ENCODE measurements at places on chromosomes 4 and X. TPM values are rescaled to one million over a fixed set of nuclear protein-coding genes. Genes with fewer than 3 reads are reported as not detected.

DNA sequence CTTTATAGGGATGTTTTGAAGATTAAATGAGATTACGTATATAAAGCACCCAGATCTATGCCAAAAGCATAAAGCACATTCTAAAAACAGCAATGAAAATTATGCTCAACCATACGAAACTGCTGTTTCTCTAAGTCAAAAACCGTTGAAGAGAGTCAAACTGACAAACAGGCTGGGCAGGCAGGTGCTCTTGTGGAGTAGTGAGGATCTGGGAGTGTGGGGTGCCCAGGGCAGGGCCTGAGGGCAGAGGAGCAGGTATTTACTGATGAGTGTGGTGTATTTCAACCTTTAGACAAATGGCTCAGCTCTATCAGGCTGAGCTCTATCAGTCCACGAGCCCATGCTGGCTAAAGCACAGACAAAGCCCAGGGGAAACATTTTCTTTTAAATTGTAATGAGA lies 40.4 kb downstream of the RELL1 start:
- no peak for DNase-seq

DNA sequence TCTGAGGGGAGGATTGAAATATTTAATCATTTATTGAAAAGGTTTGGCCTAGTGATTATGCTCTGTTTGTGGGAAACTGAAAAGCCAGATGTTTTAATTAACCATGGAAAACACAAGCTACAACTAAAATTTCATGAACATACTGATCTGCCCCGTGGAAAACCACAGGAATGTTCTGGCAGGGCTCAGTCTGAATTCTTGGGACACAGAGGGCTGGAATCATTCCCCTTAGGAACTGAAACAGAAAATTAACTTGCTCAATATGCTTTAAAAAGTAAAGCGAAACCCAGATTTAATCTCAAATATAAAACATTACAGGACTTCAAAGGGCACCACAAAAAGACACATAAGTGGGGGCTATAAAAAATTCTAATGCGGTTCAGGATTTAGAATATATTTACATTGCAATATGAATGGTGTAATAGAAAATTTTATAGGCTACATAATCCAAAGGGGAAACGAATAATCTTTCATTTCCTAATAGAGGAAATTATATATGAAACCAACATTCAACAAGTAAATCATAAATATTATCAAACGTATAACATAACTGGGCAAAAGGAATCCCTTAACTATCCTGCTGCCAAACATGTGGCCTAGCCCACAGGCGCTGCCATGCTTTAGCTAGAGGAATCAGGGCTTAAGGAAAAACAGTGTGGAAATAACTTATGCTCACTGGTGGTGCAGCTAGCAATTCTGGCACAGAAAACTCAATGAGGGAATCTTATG lies 70.9 kb downstream of the APBB2 start:
- no peak for DNase-seq

DNA sequence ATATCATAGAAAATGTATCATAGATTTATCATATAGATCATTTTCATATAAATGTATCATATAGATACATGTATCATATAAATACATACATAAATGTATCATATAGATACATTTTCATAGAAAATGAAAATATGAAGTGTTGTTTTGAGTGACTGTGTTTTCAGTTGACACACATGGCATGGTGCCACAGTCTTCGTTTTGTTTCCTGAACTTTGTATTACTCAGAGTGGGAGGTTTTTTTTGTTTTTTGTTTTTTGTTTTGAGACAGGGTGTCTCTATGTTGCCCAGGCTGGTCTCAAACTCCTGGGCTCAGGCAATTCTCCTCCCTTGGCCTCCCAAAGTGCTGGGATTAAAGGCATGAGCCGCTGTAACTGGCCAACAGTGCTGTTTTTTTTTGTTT lies 3.9 kb downstream of the RBM10 start:
- no peak for DNase-seq

DNA sequence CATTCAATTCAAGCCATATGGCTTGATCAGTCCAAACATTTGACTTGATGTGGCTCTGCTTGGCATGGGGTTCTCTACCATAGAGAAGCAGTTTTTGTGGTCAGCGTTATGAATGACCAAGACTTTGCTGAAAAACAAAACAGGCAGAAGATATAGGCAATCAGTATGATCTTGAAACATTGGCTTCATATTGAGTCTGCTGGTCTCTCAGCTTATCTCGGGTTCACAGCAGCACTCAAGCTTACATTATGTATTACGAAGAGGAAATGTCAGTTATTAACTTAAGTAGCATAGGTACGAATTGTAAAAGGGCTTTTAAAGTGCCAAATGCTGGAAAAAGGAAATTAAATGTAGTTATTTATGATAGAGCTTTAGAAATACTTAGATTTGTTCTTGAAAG lies 99.0 kb downstream of the AFF2 start:
- no peak for DNase-seq

GRCh38 chr4:182102576-182102975 lies 140.6 kb upstream of the TENM3 start:
- DNase-seq, result no peak

- no peak for DNase-seq
Measured at GRCh38 chr4:163693211-163693610, 198.7 kb downstream of the TMA16 start.

Gene CT45A6
- not detected for total RNA-seq

DNA sequence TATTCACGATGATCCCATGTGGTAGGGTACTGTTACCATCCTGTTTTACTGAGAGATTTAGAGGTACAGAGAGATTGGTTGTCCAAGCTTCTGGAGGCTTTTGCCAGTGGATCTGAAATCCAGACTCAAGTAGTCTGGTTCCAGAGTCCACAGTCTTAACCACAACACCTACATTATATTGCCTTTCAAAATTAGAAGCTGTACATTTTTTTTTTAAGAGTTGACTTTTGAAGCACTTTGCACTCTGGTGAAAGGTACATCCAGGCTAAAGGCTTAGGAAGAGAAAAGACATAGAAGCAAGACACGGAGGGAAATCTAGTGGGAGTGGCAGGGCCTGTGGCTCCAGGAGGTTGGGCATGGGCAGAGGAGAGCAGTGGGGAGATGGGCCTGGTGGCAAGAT lies 122.1 kb downstream of the AFF1 start:
- DNase-seq, result no peak

GRCh38 chr4:12612876-12613275 lies 871.3 kb downstream of the RAB28 start:
- DNase-seq, result no peak

DNA sequence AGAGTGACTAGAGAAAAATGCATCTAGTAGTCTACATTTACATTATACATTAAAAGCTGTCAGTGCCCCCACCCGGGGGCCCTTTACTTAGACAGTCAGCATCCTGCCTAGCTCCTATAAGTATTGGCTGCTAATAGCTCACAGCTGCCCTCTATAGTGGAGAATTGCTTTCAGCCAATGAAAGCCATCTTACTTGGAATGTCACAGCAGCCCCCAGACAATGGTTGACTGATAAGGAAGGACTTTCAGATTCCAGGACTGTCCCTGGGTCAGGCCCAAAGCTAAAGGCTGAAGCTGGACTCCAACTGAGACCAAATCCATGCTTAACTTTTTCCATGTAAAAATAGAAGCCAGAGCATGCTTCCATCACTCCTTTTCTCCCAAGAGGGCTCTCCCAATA lies 196.9 kb downstream of the ANKRD50 start:
- no peak for DNase-seq

Data from glomerular endothelial cell (primary cell).